Left ventricle myocardium superior (tissue), 1 donor: ENCODE measurements at places on chromosomes 13 and 19.
A peak's percentile ranks its signal among the peaks of the same experiment; 100 is the strongest.

DNA sequence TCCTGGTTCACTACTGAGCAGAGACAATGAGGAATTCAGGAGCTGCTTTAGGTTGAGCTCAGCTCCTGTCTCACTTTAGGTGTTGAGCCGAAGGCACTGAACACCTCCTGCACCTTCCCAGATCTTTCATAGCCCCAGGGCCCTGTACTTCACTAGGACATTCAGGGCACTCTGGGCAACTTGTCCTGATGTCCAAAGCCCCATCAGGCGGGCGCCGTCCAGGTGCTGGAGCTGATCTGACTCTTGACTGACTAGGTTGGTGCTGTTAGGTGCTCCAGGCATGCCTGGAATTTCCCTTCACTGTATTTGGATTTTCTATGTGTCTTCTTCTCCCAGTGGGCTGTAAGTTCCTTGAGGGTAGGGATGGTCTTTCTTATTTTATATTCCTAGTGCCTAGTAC is 48.4 kb upstream of the CNMD start:
- DNase-seq: no peak

GRCh38 chr19:44824761-44825160 is 15.9 kb downstream of the BCAM start:
- DNase-seq: no peak

DNA sequence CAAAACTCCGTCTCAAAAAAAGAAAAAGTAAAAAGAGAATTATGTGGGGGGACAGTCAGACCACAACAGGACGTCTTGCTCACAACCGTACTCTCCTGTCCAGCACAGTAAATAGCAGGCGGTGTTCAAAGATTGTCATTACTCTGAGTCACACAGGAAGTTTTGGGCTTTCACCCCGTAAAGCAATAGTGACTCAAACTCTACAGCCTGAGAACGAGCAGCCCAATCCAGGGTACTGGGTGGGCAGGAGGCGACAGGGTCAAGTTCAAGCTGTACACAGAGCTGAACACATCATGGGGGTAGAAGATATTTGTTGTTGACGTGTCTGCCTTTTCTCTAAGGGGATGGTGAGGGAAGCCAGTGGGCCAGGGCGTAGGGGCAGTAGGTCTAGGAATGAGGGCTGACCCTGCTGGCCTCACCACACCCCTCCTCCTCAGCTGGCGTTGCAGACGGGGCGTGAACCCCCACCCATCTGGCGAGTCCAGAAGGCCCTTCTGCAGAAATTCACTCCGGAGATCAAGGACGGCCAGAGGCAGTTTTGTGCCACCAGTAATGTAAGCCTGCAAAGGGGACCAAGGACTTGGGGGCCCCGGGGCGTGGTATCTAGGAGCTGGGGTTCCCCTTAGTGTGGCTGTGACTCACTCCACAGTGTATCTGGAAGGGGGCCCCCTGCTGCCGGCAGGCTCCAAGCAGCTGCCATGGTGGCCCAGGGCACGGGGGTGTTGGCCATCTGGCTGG is 23.3 kb downstream of the PRR12 start:
- DNase-seq: no peak

DNA sequence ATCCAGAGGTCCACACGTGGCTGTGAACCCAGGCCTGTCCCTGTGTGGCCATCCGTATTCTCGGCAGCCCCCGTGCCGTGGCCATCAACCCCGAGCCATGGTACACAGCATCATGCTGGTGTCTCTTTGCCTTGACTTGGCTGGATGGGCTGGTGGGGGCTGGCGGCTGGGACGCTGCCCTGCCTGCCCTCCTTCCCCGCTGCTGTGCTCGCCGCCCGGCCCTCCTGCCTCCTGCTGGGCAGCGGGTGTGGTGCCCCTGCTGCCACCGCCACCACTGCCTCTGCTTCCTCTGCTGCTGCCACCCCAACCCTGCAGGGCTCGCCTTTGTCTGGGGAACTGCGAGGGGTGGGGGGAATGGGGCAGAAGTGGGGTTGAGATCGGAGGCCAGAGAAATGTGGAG is 19.7 kb upstream of the EHD2 start:
- no peak for DNase-seq

GRCh38 chr19:23882493-23882892 is 32.2 kb upstream of the ZNF726 start:
- no peak for DNase-seq

DNA sequence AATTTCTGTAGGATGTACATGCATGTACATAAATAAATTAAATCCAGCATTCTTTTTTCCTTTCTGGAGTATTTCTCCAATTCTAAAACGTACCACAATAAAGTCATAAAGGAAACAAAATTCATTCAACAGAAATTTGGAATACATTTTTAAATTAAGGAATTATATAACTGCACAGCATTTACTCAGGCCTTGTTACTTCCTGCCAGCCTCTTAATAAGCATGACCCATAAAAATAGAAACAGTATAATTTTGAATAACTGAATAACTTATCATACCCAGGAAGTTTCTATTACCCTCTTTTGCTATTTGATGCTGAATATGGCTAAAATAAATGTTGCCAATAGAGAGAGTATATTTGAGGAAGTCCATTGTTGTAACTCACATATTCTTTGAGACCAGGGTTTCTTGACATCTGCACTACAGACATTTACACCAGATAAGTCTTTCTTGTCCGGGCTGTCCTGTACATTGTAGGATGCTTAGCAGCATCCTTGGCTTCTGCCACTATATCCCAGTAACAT is 178.2 kb downstream of the KLF12 start:
- no peak for DNase-seq

DNA sequence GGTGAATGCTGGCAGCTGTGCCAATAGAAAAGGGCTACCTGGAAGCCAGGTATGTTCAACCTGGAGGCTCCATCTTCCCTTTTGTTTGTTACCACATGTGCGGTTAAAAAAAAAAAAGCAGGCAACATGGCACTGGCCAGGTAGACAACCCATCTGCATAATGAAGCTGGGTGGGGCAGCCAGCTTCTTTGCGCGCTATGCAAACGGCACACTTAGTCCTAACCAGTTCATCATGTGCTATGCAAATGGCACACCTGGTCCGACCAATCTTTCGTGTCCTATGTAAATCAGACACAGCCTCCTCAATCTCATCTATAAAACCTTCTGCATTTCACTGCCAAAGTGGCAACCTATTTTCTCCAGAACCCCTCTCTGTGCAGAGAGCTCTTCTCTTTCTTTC is 11.3 kb upstream of the IGSF23 start:
- no peak for DNase-seq

- no peak for DNase-seq
Measured at GRCh38 chr13:95898256-95898655, 154.9 kb downstream of the UGGT2 start.

GRCh38 chr13:110361365-110361911 is 54.4 kb downstream of the COL4A2 start:
- peak; percentile 80 for DNase-seq

- peak; percentile 46 for DNase-seq
Measured at GRCh38 chr13:32639502-32640105, 53.4 kb downstream of the PDS5B start.

DNA sequence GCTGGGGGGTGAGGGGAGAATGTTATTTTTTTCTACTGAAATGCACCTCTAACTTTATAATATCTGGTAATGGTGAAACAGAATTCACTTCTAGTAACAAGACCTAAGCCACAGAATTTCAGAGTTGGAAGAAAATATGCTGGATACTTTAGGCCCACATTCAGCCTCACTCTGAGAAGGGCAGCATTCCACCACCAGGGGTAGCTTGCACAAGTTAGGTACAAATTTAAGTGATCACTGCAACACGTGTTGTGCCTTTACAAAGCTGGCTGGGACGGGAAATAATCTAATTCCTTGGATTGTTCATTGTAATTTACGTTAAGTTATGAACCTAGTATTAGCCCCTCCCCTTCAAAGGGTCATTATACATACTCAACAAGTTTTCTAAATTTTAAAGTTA is 192.3 kb downstream of the RGCC start:
- DNase-seq: no peak
